CMK (cell line): ENCODE measurements at places on chromosomes 3 and 15.

DNA sequence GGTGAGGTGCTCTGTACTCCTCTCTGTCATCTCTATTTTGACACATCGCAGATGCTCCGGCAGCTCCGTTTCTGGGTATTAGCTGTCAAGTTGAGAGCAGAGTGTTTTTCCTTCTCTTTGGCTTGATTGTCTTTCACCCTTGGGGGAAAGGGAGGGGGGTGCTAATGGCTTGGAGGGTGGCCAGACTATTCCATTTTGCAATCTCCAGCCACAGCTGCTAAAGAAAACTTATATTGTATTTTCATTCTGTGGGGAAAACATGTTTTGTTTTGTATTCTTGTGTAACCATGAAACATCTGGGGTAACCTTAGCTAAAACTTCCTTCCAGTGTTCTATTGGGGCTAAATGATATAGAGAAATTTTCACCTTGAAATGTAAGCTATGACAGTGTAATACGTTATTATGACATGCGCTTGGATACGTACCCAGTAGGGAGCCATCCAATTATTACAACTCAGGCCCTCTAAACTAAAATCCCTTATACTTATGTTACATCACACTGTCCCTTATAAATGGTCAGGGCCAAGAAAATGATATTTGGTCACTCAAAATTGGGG is 14.0 kb upstream of the LARP6 start:
- DNase-seq, result no peak

- DNase-seq, result no peak
Observed at GRCh38 chr3:73580343-73580742, 44.4 kb downstream of the PDZRN3 start.

GRCh38 chr15:62603742-62604141 is 438.7 kb upstream of the C2CD4B start:
- no peak for DNase-seq

DNA sequence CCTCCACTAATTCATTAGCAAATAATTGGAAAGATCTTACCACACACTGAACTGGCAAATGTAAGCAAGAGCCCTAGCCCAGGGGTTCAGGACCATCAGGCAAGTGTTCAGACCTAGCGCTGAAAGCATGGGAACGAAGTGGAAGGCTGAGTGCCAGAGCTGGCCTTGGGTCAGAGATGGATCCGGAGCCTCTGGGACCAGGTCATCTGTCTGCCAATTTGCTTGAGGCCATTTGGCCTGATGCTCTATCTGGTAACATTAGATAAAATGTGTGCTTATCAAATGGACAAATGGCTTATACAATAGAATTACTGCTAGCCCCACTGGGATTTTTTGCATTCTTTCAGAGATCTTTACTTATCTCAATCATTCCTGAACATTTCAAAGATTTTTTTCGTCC is 1.4 kb upstream of the TMC3 start:
- DNase-seq, result no peak

DNA sequence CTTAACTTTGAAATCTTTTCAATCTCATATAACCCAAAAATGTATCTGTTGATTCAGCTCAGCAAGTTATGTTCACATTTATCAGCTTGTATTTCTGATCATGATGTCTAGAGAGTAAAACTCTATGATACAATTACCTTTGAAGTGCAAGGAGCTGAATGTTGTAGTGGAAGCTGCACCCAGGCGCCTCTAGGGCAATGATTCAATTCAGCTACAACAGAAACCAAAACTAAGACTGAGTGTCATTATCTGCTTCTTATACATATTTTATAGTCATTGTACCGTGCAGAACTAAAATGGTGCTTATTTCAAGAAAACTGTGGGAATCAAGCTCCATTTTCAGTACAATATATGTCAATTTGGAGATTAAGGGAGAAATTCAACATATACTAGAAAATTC is 1237.5 kb downstream of the ZPLD1 start:
- DNase-seq, result no peak

DNA sequence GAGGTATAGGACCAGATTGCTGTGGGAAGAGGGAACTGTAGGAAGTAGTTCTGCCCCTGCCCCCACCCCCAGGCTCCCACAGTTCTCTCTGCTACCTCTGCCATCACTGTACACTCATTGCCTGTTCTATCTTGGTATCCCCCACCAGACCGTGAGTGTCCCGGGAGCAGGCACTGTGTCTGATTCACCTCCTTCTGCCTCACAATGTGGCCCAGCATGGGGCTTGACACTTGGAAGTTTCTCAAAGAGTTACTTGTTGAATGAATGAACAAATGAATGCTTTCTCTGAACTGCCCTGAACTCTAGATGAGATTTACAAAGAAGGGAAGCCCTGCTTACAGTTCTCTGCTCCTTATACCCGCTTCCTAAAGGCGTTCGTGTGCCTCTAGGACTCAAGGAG is 27.1 kb upstream of the PIK3CB start:
- no peak for DNase-seq

GRCh38 chr15:35362195-35362829 is 183.7 kb downstream of the DPH6 start:
- no peak for DNase-seq

- no peak for DNase-seq
Observed at GRCh38 chr3:98954791-98955604, 53.5 kb upstream of the DCBLD2 start.

DNA sequence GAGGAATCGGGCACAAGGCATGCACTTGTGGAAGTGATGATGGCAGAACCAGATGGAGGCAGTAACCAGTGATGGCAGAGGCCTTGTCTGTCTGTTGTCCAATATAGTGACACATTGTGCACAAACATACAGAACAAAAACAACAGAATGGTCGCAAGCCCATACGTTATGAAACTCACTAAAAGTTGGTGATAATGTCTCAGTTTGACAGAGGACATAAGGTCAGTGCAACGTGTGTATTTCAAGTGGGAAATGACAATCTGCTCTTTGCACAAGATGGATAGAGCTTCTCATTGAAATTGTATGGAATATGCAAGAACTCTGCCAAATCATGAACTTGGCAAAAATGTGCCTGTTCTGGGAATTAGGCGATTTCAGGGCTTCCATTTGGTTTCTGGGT is 169.2 kb downstream of the EPHB1 start:
- DNase-seq, result no peak

DNA sequence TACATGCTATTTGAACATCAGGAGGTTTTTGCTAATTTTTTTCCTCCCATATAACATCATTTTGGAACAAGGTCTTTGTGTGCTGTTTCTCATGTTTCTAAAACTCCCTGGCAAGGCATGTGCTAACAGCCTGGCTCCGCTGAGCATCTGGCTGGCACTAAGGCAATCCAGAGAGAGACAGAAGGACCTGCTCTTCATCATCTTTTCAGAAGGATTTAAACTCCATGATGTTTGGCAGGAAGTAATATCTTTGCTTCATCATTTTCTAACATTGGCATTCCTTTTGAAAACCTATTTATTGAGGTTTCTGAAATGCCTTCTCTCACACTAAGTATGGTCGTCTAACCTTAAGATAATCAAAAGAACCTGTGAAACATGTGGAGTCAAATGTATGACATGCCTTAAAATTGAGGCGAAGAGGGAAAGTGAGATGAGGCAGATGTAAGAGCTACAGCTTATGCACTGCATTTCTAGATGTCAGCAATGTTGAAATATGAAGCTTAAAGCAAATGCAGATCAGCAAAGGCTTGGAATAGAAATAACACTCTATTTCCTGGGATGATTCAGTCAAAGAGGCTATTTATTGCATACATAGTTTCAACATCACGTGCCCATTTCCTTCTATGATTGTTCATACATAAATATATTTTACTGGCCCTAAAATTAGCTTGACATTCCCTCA is 592.0 kb downstream of the ZNF385D start:
- no peak for DNase-seq

DNA sequence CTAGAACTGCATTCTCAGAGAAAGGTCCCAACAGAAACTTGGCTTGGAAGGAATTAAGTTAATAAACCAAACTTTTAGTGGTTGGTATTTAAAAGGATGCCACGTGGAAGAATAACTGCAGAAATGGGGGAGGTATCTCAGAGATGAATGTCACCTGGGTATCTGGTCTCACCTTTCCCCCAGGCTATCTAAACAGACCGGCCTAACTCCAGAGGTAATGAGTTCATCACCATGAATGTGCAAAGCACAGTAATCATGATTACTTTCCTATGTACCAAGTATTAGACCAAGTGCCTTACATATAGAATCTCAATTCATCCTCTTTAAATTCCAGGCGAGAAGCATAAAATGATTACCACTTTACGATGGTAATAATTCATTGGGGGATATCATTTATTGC is 80.8 kb downstream of the FBN1 start:
- DNase-seq, result no peak

GRCh38 chr3:46942481-46943236 is 33.9 kb downstream of the CCDC12 start:
- DNase-seq, result no peak

- DNase-seq, result no peak
Observed at GRCh38 chr15:39918688-39919385, 1.2 kb downstream of the GPR176 start.

GRCh38 chr15:71781179-71781964 is 29.0 kb upstream of the NR2E3 start:
- DNase-seq, result no peak

- DNase-seq, result no peak
Observed at GRCh38 chr3:49519296-49519695, 35.0 kb upstream of the BSN start.

DNA sequence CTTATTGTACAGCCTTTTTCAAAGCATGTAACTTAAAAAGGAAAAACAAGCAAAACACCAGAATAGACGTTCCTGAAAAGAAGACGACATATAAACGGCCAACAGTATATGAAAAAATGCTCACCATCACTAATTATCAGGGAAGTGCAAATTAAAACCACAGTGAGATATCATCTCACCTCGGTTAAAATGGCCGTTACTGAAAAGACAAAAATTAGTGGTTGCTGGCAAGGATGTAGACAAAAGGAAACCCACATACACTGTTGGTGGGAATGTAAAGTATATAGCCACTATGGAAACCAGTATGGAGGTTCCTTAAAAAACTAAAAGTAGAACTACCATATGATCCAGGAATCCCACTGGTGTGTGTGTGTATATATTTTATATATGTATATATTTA is 64.5 kb upstream of the MLF1 start:
- DNase-seq, result no peak

GRCh38 chr15:33846862-33847261 is 121.4 kb upstream of the CHRM5 start:
- no peak for DNase-seq

DNA sequence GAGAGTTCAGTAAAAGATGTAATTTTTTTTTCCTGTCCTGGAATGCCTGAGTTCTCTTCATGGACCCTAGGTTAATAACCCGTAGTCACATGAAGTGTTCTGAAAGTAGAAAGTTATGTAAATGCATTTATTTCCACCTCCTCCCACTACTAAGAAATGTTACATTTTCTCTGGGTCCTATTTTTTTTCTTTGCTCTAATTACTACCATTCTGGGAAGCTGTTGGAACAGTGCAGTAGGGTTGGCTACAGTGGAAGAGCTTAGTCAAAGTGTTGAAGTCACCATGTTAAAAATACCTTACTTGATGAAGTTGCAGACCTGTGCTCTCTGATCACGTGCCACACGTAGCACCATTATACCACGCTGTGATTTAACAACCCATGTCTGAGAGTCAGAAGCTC is 153.8 kb upstream of the TSC22D2 start:
- no peak for DNase-seq

GRCh38 chr3:194025951-194026350 is 110.0 kb upstream of the HES1 start:
- DNase-seq, result no peak

GRCh38 chr15:95610945-95611344 is 719.6 kb upstream of the NR2F2 start:
- DNase-seq, result no peak

GRCh38 chr15:61871926-61872522 is 188.2 kb downstream of the VPS13C start:
- no peak for DNase-seq

DNA sequence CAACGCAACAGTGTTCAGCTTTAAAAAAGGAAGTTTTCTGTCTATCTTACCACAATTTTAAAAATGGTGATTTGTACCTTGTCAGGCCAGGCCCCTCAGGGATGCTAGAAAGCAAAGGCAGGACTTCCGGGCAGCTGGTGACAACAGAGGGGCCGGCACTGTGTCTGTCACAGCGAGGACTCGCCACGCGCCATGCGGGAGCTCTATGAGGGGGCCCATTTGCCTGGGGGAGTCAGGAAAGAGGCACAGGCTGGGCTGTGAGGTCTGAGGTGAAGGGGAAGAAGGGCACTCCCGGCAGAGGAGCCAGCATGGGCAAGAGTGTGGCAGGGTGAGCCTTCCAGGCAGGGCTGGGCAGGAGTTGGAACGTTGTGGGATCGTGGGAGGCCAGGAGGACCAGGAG is 7.0 kb downstream of the IQSEC1 start:
- no peak for DNase-seq

DNA sequence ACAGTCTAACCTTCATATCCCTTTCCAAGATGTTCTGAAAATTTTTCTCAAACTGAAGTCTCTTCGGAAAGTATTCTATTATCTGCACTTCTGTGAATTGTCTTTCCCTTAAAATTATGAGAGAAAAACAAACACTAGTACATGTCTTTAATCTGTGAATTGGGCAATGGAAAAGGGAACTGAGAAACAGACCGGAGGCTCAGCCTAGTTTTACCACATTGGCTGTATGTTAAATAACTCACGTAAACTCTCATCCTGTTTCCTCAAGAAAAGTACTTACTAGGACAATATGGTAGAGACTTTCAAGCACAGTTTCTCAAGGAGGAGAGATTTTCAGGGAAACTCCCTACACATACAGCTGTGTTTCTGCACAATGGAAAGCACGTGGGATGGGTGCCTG is 982.2 kb upstream of the SEMA6D start:
- DNase-seq, result no peak

DNA sequence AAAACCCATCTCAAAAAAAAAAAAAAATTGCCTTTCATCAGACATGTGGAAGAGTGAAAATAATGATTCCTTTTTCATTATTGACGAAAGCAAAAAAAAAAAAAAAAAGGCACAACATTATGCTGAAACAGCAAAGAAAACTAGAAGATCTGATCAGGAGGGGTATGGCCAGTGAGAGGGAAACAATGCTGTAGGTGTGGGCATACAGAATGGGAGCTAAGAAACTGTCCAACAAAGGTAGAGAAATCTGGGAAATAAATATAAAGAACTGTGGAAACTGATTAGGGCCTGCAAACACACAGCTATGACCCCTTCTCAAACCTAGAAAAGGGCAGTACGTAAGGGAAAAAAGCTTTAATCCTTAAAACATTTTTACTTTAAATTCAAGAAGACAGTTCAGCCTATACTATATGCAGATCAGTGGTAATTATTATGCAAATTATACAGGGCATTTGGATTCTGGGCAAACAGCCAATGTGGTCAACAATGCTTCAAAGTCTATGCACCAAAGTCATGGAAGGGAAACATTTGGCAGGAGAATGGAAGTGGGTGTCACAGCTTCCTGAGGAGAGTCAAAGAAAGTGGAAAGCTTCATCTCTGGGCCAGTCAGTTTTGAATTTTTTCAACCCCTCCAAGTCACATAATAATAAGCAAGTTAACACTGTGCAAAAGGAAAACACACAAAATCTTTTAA is 68.3 kb upstream of the SLC12A8 start:
- DNase-seq, result no peak

- no peak for DNase-seq
Observed at GRCh38 chr3:99901200-99901926, 83.7 kb downstream of the CMSS1 start.

GRCh38 chr3:41144631-41145030 is 54.7 kb upstream of the CTNNB1 start:
- no peak for DNase-seq

- DNase-seq, result no peak
Observed at GRCh38 chr3:4720316-4721075, 227.3 kb downstream of the ITPR1 start.

- DNase-seq, result no peak
Observed at GRCh38 chr3:535566-536416, 339.2 kb downstream of the CHL1 start.
